Suppressor macrophage treated with lipopolysaccharide for 1 hour (primary cell): ENCODE measurements at places on chromosomes 2 and 18.

DNA sequence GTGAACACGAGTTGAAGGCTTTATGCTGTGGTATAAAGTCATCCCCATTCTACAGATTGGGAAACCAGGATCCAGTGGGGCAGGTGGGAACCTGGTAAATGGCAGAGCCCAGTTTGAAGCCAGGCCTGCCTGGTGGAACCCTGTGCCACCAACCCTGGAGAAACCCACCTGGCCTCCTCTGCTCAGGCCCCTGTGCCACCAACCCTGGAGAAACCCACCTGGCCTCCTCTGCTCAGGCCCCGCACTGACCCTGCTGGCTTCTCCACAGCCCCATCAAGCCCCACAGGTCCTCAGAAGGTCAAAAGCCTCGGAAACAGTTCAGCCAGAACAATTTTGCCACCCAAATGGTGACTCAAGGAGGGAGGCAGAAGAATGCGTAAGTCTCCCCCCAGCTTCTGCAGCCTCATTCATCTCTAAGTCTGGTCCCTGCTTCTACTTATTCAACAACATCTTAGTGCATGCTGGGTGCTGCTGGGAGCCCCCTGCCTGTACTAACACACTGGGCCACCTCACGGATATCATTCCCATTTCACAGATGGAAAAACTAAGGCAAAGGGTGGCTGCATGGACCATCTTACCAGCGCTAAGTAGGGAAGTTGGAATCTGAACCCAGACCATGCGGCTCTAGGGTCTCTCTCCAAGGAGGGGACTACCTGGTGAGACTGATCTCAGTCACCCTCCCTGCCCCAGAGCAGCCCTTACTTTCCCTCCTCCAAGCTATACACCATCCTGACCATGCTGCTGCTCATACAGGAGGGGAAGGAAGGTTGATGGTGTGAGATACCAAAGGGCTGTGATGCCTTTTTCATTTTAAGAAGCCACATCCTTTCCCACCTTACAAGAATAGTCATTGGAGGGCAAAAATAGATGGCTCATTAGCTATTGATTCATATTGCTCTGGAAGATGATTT is 93.7 kb upstream of the ID2 start:
- no peak for DNase-seq

DNA sequence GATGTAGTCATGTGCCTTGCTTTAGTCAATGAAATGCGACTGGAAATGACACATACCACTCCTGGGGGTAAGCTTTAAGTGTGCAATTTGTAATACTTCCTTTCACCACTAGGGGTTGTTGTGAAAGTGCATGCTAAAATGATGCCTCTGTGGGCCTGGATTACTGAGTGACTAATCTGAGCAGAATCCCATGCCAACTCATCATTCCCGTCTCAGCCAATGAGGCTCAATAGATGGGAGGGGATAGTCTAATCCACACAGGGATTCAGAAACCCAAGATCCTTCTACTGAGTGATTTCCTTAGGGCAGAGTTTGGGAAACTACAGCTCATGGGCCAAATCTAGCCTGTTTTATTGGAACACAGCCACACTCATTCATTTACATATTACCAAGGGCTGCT is 54.0 kb downstream of the HRH4 start:
- DNase-seq, result peak; percentile 61

- no peak for DNase-seq
These were observed 164.0 kb downstream of the DTNA start for GRCh38 chr18:34873986-34874580.

DNA sequence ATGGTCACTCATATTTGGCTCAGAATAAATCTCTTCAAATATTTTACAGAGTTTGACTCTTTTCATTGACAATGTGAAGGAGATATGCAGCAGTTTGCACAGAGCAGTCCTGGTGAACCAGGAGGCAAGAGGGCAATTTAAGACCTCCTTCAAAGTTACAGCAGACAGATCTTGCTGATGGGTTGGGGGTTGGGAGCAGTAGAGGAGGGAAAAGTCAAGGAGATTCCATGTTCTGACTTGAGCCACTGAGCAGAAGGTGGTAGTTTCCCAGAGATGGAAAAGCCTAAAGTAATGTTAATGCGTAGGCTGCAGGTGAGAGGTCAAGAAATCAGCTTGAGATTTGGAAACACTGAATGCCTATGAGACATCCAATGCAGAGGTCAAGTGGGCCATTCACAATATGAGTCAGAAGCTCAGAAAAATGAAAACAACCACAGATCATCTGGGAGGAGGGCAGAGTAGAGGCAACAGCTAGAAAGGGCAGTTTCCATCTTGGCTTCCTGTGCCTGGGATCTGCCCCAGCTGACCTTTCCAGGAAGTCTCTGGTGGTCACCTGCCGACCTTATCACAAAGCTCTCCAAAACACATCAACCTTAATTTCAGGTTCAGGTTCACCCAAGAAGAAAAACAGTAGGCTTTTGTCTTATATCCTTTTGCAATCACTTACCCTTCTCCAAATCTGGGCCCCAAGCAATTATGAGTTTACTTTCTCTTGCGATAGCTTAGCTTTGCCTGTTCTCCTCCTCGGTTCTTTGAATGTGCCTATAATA is 197.5 kb upstream of the ARL4C start:
- DNase-seq, result no peak

DNA sequence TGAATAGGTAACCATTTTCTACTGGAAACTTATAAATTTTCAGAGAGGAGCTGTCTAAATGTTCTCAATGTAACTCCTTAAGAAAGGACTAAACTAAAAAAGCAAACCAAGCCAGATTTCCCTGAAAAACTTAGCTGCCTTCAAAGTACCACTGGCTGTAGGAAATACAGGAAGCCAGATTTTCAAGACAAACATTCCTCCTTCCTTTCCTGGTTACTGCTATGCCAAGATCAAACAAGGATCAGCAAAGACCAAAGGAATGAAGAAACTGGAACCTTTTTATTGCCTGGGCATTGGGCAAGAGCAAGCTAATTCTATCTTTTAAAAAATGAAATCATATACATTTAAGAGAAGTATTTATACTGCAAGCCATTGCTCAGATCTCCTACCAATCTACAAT is 212.7 kb downstream of the DYM start:
- DNase-seq, result peak; percentile 4

DNA sequence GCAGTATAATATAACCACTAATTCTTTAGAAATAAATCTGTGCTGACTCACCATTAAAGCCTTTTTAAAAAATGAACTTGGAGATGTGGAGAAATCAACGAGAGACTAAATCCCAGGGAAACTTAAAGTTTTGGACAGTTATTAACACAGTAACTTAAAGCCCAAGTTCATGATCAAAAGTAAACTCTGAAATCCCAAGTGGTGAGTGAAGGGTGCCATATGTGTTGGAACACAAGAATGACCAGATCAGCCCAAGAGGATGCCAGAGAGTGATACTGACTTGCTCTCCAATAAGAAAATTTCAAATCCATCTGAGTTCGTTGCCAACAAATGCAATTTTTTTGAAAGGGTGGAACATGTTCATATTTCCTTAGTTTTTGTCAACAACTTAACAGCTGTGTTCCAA is 838.1 kb upstream of the ACVR2A start:
- DNase-seq, result no peak

DNA sequence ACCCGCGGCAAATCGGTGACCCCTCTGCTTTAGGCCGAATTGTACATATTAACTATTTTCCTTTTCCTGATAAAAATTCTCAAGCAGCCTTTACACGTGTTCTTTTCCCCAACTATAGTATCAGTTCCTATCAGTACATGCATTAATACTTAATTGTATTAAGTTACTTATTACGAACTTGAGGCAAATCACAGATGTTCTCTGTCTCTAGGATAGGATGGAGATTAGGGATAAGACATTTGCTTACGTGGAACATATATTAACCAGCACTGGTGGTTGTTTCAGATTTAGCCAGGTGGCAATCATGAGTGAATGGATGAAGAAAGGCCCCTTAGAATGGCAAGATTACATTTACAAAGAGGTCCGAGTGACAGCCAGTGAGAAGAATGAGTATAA is 675 bp downstream of the GEMIN6 start:
- DNase-seq, result no peak

GRCh38 chr18:32906506-32907310 is 133.9 kb upstream of the KLHL14 start:
- peak; percentile 55 for DNase-seq

DNA sequence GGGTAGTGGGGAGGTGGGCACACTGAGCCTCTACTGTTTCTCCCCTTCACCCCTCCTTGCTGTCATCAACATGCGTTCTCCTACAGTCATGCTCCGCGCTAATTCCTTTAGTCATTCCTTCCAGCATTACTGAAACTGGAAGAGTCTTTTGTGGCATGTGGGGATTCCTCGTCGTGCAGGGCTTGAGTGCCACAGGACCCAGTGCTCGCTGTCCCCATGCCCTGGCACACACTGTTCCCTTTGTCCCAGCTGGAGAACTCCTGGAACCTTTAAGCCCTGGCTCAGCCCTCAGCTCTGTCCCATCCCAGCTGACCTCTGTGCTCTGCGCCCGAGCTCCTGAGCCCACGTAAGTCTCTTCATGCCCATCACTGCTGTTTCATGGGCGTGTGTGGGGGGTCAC is 42.1 kb downstream of the ODC1 start:
- DNase-seq, result no peak

- peak; percentile 15 for DNase-seq
These were observed 44.3 kb upstream of the GPR39 start for GRCh38 chr2:132372276-132372675.

DNA sequence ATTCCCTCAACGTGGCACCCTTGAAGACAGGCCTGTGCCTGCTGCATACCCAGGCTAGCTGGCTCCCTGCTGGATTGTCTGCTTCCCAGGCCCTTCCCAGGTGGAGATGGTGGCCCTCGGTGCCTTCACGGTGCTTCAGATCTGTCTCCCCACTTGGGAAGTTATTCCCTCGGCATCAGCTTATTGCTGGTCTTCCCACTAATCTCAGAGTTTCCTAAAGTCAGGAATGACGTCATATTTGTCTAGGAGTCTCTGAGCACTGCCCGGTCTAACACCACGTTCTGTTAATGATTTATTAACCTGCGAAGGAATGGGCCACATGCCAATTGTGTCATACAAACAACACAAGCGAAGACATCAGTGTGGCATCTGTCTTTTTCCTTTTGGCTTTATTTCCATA is 269.8 kb upstream of the ID2 start:
- DNase-seq, result no peak

DNA sequence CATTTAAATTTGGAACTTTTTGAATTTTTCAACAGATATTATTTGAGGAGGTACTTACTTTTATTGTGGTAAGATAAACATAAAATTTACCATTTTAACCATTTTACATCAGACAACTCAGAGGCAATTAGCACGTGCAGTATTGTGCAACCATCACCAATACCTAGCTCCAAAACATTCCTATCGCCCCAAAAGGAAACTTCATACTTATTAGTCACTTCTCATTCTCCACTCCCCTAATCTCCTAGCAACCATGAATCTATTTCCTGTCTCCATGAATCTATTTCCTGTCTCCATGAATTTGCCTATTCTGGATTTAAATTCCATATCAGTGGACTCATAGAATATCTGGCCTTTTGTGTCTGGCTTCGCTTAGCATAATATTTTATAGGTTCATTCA is 69.9 kb upstream of the FAM136A start:
- DNase-seq, result no peak

GRCh38 chr2:152452256-152452973 is 117.4 kb downstream of the FMNL2 start:
- DNase-seq, result no peak

- DNase-seq, result no peak
These were observed 953.5 kb downstream of the CNTNAP5 start for GRCh38 chr2:124978597-124978996.

GRCh38 chr2:202290316-202290715 is 24.8 kb downstream of the NOP58 start:
- DNase-seq, result no peak

- DNase-seq, result no peak
These were observed 137.0 kb upstream of the BOD1L2 start for GRCh38 chr18:57009844-57010243.

DNA sequence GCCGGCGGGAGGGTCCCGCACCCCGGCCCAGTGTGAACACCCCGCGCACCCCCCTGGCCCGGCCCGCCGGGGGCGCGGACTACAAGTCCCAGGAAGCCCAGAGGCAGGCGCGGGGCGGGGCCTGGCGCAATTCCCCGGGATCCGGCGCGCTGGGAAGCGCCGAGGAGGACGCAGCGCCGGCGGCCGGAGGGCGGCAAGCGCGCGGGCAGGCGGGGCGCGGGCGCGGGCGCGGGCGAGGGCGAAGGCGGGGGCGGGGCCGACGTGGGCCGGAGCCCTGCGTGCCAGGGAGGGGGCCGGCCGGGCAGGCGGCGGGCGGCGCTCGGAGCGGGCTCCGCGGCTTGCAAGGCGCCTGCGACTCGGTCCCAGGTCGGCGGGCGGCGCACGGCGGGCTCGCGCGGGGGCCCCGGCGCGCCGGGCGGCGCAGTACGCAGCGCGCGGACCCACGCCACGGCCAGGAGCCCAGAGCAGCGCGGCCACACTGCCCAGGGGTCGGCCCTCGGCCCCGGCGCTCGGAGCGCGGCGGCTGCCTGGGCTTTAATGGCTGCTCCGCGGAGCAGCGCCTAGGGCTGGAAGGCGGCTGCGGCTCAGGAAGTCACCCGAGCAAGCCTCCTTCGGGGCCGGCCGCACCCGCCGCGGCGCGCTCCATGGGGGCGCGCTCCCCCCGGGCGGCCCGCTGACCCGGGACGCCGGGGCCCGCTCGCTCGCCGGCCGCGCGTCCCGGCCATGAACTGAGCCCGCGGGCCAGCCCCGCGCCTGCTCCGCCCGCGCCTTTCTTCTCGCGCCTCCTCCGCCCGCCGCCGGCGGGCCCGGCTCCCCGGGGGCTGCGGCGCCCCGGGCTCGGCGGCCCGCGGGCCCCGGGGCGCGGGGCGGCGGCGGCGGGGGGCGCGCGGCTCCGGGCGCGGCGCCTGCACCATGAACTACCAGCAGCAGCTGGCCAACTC is at the start of gene AGAP1:
Gene AGAP1 (plus strand): TSS at position 269 of the 941 bp plus-strand sequence.
- DNase-seq, result peak; percentile 35

- DNase-seq, result no peak
These were observed 258.6 kb downstream of the SRBD1 start for GRCh38 chr2:45352506-45352905.

DNA sequence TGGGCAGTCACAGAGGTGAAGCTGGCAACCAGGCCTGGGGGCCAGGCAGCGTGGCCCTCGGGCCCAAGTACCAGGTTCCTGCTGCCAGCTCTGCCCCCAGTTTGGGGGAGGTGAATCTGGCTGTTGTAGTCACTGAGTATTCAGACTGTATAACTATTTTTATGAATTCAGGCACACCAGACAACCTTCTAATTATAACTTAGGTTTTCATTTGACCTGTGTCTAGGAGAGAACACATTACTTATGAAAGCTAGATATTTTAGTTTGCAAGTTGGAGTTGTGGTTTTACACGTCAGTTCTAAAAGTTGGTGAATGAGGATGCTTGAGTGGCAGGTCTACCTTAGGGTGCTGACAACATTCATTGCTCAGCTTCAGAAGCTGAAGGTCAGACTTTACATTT is 71.7 kb downstream of the LIMS1 start:
- no peak for DNase-seq

DNA sequence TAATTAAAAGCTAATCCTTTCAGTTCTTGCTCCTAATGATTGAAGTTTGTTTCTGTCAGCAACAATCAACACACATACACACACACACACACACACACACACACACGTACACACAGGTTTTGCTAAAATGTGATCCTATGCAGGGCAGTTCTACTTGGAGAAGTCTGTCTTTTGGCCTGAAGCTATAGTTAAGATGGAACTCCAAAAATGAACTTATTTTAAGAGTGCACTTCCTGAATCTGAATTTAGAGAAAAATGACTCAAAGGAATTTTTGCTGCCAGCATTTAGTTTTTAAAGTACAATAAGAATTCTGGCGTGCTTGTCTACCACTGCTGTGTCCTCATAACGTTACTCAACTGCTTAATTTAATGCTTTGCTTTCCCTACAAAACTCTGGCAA is 6.6 kb downstream of the GALNT5 start:
- no peak for DNase-seq
